NCI-H460 (cell line): ENCODE measurements at places on chromosomes 2 and 18.

- DNase-seq, result no peak
These were observed 23.3 kb upstream of the AMMECR1L start for GRCh38 chr2:127909019-127909418.

GRCh38 chr2:207239754-207240494, 74.2 kb upstream of the KLF7 start:
- DNase-seq, result no peak

- no peak for DNase-seq
These were observed 141.6 kb upstream of the SP3 start for GRCh38 chr2:174106736-174107135.

GRCh38 chr2:222701721-222702131, 30.3 kb downstream of the MOGAT1 start:
- DNase-seq, result no peak

DNA sequence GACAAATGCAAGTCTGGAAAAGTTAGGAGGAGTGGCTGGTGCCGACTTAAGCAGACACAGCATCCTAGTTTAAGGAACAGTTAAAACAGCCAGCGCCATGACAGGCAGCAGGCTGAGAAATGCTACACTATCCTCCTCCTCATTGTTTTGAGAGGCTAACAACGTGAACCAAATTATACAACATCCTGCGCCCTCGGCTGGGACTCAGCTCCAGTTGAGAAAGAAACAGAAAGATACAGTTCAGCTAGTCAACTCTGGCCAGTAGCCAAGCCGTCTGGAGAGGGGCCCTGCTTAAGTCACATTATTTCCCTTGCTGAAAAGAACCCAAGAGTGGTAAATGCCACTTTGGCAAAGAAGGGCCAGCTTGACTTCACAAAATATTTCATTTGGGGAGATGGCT, 90.2 kb downstream of the BCL11A start:
- no peak for DNase-seq

DNA sequence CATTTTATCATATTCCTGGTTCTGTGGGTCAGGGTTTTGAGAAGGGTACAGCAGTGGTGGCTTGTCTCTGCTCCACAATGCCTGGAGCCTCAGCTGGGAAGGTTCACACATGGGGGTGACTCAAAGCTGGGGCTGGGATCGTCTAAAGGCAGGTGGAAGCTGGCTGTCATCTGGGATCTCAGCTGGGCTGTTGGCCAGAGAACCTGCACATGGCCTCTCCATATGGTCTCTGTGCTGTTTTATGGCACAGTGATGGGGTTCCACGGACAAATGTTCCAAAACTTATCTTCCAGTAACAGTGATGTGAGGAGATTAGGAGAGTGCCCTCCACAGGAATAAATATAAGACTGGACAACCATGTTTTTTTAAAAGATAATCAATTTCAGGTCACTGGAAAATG, 191.4 kb downstream of the SS18 start:
- no peak for DNase-seq

- DNase-seq, result peak; percentile 30
These were observed 72.9 kb downstream of the EN1 start for GRCh38 chr2:118774458-118775133.

GRCh38 chr2:116645155-116645554, 1169.3 kb upstream of the DDX18 start:
- no peak for DNase-seq

- peak; percentile 45 for DNase-seq
These were observed 47.5 kb downstream of the EML4 start for GRCh38 chr2:42216694-42217093.
